Progenitor cell of endocrine pancreas (in vitro differentiated cells): ENCODE measurements at places on chromosomes 3 and 15. TPM values are rescaled to one million over a fixed set of nuclear protein-coding genes. Genes with fewer than 3 reads are reported as not detected.

The SLC24A5 gene
- not detected in 2 replicates for total RNA-seq

- DNase-seq = no peak
- H3K27ac ChIP-seq = no peak overlapping the region
- peaks cover 17% of the 10 kb centered on the region for H3K4me1 ChIP-seq
- peaks cover 9% of the 10 kb centered on the region for H3K27me3 ChIP-seq
Observed at GRCh38 chr3:156148345-156148945, 28.1 kb downstream of the KCNAB1 start.

DNA sequence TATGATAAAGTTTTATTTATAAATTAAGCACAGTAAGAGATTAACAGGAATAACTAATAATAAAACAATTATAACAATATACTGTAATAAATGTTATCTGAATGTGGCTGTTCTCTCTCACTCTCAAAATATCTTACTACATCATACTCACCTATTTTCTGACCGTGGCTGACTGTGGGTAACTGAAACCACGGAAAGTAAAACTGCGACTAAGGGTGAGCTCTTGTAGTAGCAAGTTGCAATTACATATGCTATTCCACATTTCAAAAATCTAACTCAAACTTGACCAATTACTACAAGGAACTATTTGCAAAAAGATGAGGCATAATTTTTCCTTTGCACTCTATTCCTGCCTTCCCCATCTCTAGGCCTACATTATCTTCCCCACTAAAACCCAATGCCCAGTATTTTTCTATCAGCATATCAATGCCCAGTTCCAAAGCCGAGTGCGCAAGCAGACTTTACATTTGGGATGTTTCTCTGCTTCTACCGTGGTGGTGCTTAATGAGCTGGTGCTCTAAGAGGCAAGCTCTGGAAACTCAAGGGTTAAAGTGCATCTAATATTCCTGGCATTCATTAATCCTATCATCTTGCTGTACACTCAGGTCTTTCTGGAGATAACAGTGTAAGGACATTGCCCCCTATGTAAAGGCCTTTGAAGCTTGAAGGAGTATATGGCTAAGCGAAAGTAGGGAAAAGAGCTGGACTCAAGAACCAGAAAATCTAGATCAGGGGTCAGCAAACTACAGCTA, 6.7 kb downstream of the PCYT1A start:
- peaks cover 2% of the 10 kb centered on the region for H3K36me3 ChIP-seq
- H3K27me3 ChIP-seq = no peaks in the 10 kb centered on the region
- DNase-seq = no peak
- H3K4me3 ChIP-seq = no peak overlapping the region
- peak overlapping the region; percentile 46 for H3K27ac ChIP-seq

DNA sequence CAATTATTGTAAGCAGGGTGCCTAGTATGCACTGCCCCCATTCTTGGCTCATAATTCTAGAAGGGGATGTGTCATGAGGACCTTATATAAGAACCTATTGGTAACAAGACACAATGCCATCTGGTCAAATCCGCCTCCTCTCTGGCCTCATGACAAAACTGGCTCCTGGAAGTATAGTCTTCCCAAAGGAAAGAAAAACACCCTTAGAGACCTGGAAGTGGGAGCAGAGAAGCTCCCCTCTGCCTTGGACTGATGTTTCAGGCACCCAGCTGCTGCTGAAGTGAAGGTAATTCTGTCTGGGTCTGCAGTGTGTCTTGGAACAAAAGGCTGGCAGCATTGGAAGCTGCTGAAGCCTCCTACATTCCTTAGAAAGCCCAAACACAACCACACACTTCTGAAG, 107.2 kb upstream of the CLSTN2 start:
- no peaks in the 10 kb centered on the region for H3K36me3 ChIP-seq
- H3K4me3 ChIP-seq = no peak overlapping the region
- DNase-seq = no peak

GRCh38 chr3:190697502-190697830, 165.0 kb downstream of the GMNC start:
- H3K27me3 ChIP-seq = no peaks in the 10 kb centered on the region
- H3K4me1 ChIP-seq = peaks cover 24% of the 10 kb centered on the region
- DNase-seq = no peak
- no peak overlapping the region for H3K27ac ChIP-seq
- no peak overlapping the region for H3K4me3 ChIP-seq

- no peak overlapping the region for H3K4me3 ChIP-seq
- peaks cover 9% of the 10 kb centered on the region for H3K4me1 ChIP-seq
- no peak overlapping the region for H3K27ac ChIP-seq
- no peak for DNase-seq
- H3K36me3 ChIP-seq = no peaks in the 10 kb centered on the region
- H3K27me3 ChIP-seq = no peaks in the 10 kb centered on the region
Observed at GRCh38 chr3:174132006-174132405, 727.1 kb upstream of the NAALADL2 start.

- H3K4me3 ChIP-seq = no peak overlapping the region
- H3K27me3 ChIP-seq = no peaks in the 10 kb centered on the region
- H3K27ac ChIP-seq = no peak overlapping the region
- DNase-seq = no peak
- no peaks in the 10 kb centered on the region for H3K36me3 ChIP-seq
- H3K4me1 ChIP-seq = no peaks in the 10 kb centered on the region
Observed at GRCh38 chr3:119550192-119550910, 9.1 kb downstream of the CD80 start.

DNA sequence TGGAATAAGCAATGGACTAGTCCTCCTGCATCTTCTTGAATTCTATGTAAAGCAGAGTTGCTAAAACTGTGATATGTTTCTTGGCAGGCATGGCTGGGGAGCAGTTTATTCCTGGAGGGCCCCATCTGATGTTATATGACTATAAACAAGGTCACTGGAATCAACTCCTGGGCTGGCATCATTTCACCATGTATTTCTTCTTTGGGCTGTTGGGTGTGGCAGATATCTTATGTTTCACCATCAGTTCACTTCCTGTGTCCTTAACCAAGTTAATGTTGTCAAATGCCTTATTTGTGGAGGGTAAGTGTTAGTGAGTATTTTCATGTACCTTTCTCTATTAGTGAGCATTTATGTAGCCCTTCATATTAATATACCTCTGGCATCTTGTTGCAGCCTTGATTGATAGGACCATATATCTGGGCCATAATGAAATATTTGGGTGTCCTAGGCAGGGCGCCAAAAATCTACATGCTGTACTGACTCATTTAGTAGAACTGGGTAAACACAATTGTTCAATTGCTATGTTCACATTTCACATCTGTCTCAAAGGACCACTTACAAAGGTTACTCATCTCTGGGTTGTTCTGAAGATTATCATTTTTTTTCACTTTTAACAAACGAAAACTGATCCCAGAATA, 52.6 kb upstream of the ADGRG7 start:
- H3K36me3 ChIP-seq = no peaks in the 10 kb centered on the region
- H3K4me1 ChIP-seq = peaks cover 5% of the 10 kb centered on the region
- DNase-seq = no peak
- H3K27ac ChIP-seq = no peak overlapping the region

The CNTN4 gene
- total RNA-seq = 16.1 and 23.5 TPM in 2 replicates

DNA sequence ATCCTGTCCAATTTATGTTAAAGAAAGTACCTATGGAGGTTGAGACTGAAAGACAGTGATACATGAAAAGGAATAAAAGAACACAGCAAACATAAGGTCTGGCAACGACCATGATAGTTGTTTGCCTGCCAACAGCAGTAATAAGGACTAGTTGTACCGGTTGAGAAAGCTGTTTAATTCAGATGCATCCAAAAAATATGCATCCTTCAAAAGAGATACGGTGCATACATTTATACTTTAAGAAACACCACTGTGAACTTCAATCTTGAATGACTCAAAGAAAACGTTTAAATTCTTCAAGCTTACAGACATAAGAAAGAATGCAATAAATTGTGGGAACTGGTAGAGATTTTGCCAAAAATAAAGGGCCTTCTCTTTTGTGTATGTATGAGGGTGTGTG, 492.1 kb downstream of the NLGN1 start:
- no peaks in the 10 kb centered on the region for H3K4me1 ChIP-seq
- no peak for DNase-seq
- H3K36me3 ChIP-seq = no peaks in the 10 kb centered on the region
- no peak overlapping the region for H3K27ac ChIP-seq
- no peaks in the 10 kb centered on the region for H3K27me3 ChIP-seq

GRCh38 chr3:27349832-27350231, 19.4 kb downstream of the NEK10 start:
- no peak overlapping the region for H3K4me3 ChIP-seq
- no peaks in the 10 kb centered on the region for H3K36me3 ChIP-seq
- H3K27me3 ChIP-seq = no peaks in the 10 kb centered on the region
- no peak for DNase-seq
- peaks cover 6% of the 10 kb centered on the region for H3K4me1 ChIP-seq

- no peak overlapping the region for H3K4me3 ChIP-seq
- H3K27ac ChIP-seq = peak overlapping the region; percentile 49
- H3K36me3 ChIP-seq = peaks cover 10% of the 10 kb centered on the region
- no peaks in the 10 kb centered on the region for H3K27me3 ChIP-seq
Observed at GRCh38 chr3:53092942-53093341, 37.3 kb downstream of the RFT1 start.

GRCh38 chr15:73946046-73946721, 19.9 kb downstream of the LOXL1 start:
- peaks cover 4% of the 10 kb centered on the region for H3K4me1 ChIP-seq
- no peak overlapping the region for H3K27ac ChIP-seq
- H3K27me3 ChIP-seq = no peaks in the 10 kb centered on the region
- no peak overlapping the region for H3K4me3 ChIP-seq
- DNase-seq = no peak
- no peaks in the 10 kb centered on the region for H3K36me3 ChIP-seq

- no peaks in the 10 kb centered on the region for H3K27me3 ChIP-seq
- H3K27ac ChIP-seq = no peak overlapping the region
- H3K36me3 ChIP-seq = peaks cover 29% of the 10 kb centered on the region
Observed at GRCh38 chr15:52060501-52060900, 41.5 kb downstream of the MAPK6 start.

DNA sequence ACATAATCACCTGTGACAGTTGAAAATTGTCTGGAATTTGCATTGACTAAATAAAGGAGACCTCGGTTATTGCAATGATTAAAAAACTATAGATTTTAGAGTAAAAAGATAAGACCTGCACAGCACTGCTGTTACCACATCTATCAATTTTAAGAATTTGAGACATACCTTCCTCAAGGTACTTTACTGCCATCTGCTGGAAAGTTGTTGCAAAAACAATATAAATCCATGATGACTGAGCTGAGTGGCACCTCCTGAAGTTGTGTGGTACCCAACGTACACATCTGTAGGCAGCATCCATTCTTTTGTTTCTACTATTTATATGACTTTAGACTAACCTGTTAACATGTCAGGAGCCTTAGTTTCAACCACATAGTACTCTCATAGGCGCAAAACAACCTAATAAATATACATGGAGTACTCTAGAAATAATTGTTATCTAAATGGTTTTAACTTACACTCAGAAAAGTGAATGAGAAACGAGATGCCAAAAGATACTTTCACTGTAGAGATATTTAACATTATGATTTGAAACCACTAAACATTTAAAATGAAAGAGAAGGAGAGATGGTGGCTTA, 106.7 kb downstream of the GHSR start:
- H3K4me1 ChIP-seq = peaks cover 14% of the 10 kb centered on the region
- H3K36me3 ChIP-seq = peaks cover 34% of the 10 kb centered on the region
- H3K27me3 ChIP-seq = no peaks in the 10 kb centered on the region
- no peak overlapping the region for H3K4me3 ChIP-seq

The DHFR2 gene
- total RNA-seq = 4.2 and 4.4 TPM in 2 replicates

The TF gene
- 3.8 and 4.4 TPM in 2 replicates for total RNA-seq

GRCh38 chr3:61853912-61854311, 292.5 kb downstream of the PTPRG start:
- H3K36me3 ChIP-seq = no peaks in the 10 kb centered on the region
- no peak overlapping the region for H3K27ac ChIP-seq
- peaks cover 11% of the 10 kb centered on the region for H3K4me1 ChIP-seq
- H3K4me3 ChIP-seq = no peak overlapping the region
- no peak for DNase-seq

The CDC25A gene
- total RNA-seq = 20.5 and 24.5 TPM in 2 replicates

The GMPPB gene
- total RNA-seq = 31.2 and 34.3 TPM in 2 replicates

DNA sequence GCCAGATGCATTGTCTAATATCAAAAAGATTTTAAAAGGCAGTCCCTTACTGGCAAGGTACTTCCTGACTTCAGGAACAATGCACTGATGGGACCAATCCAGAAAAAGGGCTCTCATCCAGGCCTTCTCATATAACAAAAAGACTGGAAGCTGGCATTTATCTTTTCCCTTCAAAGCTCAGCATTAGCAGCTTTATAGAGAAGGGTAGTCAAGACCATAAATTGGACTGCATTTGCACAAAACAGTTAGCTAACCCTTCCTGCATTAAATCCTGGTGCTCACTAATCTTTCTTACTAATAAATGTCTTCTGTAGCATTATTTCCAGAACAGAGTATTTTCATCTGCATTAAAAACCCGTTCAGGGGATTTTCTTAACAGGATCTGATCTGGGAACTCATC, 46.0 kb upstream of the NEK10 start:
- DNase-seq = no peak
- H3K4me3 ChIP-seq = no peak overlapping the region
- H3K27ac ChIP-seq = no peak overlapping the region
- H3K36me3 ChIP-seq = peaks cover 25% of the 10 kb centered on the region

GRCh38 chr3:116057400-116058006, 387.8 kb downstream of the LSAMP start:
- no peaks in the 10 kb centered on the region for H3K36me3 ChIP-seq
- no peak overlapping the region for H3K4me3 ChIP-seq
- no peaks in the 10 kb centered on the region for H3K27me3 ChIP-seq

- no peaks in the 10 kb centered on the region for H3K4me1 ChIP-seq
- no peaks in the 10 kb centered on the region for H3K36me3 ChIP-seq
- peaks cover 27% of the 10 kb centered on the region for H3K27me3 ChIP-seq
- H3K27ac ChIP-seq = no peak overlapping the region
- H3K4me3 ChIP-seq = no peak overlapping the region
Observed at GRCh38 chr15:39497016-39497758, 83.7 kb upstream of the THBS1 start.

The GPR62 gene
- total RNA-seq = 0.12 TPM in 1 of 2 replicates, not detected in the other

GRCh38 chr3:152677491-152677890, 157.4 kb upstream of the P2RY1 start:
- no peaks in the 10 kb centered on the region for H3K36me3 ChIP-seq
- peaks cover 2% of the 10 kb centered on the region for H3K4me1 ChIP-seq
- no peak for DNase-seq
- no peaks in the 10 kb centered on the region for H3K27me3 ChIP-seq
- no peak overlapping the region for H3K27ac ChIP-seq
- no peak overlapping the region for H3K4me3 ChIP-seq

DNA sequence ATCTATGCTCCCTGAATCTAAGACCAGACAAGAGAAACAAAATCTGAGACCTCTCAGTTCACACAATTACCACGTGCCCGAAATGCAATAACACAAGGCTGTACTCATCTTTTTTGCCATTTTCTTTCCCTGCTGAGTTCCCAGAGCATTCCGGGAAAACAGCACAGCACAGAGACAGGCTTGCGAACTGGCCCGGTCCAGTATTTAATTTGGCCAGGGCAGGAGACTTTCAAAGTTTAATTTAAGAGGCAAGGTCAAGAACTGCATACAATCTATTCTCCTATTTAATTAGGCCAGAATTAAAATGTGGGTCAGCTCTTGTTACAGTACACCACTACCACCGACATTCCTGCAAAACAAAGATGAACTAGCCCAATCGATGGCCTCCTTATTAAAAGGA, 87.5 kb upstream of the SNRPA1 start:
- no peaks in the 10 kb centered on the region for H3K36me3 ChIP-seq
- no peak overlapping the region for H3K27ac ChIP-seq
- no peaks in the 10 kb centered on the region for H3K4me1 ChIP-seq
- DNase-seq = no peak
- no peak overlapping the region for H3K4me3 ChIP-seq

- no peak overlapping the region for H3K4me3 ChIP-seq
- no peaks in the 10 kb centered on the region for H3K36me3 ChIP-seq
- H3K27me3 ChIP-seq = no peaks in the 10 kb centered on the region
- H3K4me1 ChIP-seq = peaks cover 2% of the 10 kb centered on the region
- H3K27ac ChIP-seq = no peak overlapping the region
Observed at GRCh38 chr15:85831415-85832113, 36.8 kb upstream of the KLHL25 start.
